ENCODE measurements at places on chromosomes 5 and 9. TPM values are rescaled to one million over a fixed set of nuclear protein-coding genes. Genes with fewer than 3 reads are reported as not detected.

The RAB3C gene
- total RNA-seq = not detected

The ANKRD20A1 gene
- 0.41 TPM for total RNA-seq

DNA sequence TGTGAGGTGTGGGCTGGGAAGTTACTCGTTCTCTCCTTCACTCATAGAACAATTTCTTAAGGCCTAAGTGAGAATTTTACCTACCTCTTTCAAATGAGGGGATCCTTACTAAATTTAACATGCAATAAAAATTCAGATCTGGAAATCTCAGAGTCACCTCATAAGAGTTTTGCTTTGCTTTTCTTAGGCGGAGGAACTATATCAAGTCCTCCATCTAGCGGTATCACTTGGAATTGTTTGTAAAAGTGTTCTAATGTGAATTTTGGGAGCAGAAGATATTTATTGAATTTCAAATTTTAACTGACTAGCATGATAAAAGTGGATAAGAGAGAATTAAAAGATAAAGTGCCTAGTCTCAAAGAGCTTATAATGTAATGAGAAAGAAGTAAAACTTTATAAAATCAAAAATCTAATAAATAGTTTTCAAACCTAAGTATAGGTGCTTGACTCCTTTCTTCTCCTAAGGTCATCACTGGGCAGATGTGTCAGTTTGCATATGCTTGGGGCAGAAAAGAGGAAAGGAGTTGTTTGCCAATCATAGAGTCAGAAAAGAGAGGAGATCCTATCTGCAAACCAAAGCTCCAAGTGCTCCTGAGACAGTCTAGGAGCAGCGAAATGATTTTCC, 145.7 kb upstream of the DAB2 start:
- DNase-seq = peak; percentile 30

GRCh38 chr5:1041225-1042143, 32.9 kb downstream of the NKD2 start:
- DNase-seq = no peak

GRCh38 chr9:95880021-95880690, 4.7 kb downstream of the ERCC6L2 start:
- DNase-seq = no peak
